Osteoblast (primary cell): ENCODE measurements at places on chromosomes 13 and 19.

GRCh38 chr13:19810151-19810550, 27.4 kb upstream of the PSPC1 start:
- no peak for DNase-seq

- DNase-seq, result no peak
Observed at GRCh38 chr13:24443366-24443765, 69.2 kb downstream of the PARP4 start.

GRCh38 chr13:98913741-98914140, 64.1 kb downstream of the DOCK9 start:
- DNase-seq, result no peak

GRCh38 chr13:20425819-20426219, 99.8 kb downstream of the CRYL1 start:
- DNase-seq, result peak; percentile 25

- no peak for DNase-seq
Observed at GRCh38 chr13:109213714-109214113, 572.7 kb downstream of the IRS2 start.

GRCh38 chr13:71828117-71828516, 38.9 kb downstream of the DACH1 start:
- DNase-seq, result no peak

DNA sequence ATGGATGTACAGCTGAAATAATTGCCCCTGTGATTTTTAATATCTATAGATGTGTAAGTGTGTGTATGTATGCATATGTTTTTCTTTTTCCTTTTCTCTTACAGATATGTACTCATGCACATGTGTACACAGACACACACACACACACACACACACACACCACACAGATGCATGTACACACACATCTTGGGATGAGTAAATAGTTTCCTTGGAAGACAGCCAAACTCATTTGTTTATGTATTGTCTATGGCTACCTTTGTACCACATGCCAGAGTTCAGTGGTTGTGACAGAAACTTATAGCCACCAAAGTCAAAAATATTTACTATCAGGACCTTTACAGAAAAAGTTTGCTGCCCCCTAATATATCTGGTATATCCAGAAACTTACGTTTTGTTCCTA, 192.6 kb downstream of the MAB21L1 start:
- no peak for DNase-seq

GRCh38 chr13:71593566-71593965, 273.4 kb downstream of the DACH1 start:
- DNase-seq, result no peak

GRCh38 chr13:112900691-112901091, 68.3 kb upstream of the MCF2L start:
- peak; percentile 43 for DNase-seq

- no peak for DNase-seq
Observed at GRCh38 chr19:34319785-34320184, 45.2 kb upstream of the GPI start.

- DNase-seq, result peak; percentile 100
Observed at GRCh38 chr19:7681340-7682174, 924 bp downstream of the TRAPPC5 start.

GRCh38 chr19:34391813-34392212, 12.4 kb upstream of the PDCD2L start:
- no peak for DNase-seq

DNA sequence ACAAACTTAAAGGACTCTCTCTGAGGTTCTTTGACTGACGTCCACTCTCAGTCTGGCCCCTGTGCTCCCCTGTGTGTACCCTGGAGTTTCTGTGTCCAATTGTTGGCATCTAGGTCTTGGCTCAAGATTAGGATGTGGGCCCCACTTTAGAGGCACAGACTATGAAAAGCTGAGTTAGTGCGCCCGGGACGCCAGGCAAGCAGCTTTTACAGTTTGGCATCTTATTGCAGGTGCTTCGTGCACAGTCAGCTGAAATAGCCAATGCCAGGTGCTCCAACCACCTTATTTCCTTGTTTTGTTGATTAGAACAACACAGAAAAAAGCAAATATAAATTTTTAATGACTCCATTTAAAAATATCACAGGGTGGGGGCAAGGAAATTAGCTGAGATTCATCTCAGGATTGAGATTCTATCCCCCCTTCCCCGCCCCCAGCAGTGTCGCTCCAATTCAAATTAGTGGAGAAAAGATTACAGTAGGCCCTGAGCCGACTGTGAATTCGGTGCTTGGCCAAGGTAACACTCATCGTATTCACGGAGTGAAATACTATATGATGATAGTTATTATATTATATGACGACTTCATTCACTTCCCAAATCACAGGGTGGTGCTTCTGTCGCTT, 4.3 kb downstream of the SOX1 start:
- no peak for DNase-seq

DNA sequence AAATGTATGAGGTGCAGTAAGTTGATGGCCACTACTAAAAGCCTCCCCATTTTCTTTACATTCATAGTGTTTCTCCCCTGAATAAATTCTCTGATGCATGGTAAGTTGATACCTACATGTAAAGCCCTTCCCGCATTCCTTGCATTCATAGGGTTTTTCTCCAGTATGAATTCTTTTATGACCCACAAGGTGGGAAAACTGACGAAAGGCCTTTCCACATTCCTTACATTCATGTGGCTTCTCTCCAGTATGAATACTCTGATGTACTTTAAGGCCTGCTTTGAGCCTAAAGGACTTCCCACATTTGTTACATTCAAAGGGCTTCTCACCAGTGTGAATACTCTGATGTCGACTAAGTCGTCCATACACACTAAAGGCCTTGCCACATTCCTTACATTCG, 20.5 kb downstream of the ZNF607 start:
- no peak for DNase-seq

- DNase-seq, result peak; percentile 65
Observed at GRCh38 chr13:35468195-35468594, 8.3 kb downstream of the MAB21L1 start.

DNA sequence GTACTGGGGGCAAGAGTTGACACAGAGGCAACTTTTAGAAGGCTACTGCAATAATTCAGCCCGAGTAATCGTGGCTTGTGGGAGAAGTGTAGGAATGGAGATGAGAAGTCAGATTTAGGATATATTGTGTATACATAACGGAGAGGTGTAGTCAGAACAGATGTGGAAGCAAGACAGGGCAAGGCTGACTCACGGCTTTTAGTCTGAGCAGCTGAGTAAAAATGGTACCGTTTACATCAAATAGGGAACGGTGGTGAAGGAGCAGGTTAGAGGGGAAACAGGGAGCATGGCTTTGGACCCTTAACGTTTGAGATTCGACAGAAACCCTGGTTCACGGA, 796 bp upstream of the LSM14A start:
- peak; percentile 87 for DNase-seq

DNA sequence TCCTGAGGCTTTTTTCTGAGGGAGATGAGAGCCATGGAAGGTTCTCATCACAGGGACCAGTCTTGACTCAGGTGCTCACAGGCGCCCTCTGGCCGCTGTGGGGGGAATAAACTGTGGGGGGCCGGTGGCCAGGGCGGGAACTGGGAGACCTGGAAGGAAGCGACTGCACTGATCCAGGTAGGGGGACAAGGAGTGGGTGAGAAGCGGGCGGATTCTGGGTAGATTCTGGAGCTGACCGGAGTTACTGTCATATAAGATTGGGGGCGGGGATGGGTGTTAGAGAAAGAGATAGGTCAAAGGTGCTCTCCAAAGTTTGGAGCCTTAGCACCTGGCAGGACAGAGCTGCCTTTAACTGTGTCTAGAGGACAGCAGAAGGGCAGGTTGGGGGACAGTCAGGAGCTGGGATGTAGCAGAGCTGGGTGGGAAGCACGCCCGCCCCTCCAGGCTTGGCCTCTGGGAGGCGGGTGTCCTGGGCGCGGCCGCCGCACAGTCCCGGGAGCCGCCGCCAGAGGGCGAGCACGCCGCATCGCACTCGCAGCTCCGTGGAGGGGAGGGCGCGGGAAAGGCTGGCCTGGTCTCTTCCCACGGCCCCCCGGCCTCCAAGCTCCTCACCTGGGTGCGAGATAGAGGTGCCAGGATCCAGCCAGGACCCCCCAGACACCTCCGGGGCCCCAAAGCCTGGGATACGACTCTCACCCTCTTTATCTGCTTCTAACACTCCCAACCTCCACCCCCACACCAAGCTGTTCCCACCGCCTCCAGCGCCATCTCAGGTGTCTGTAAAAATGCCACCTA, 4.2 kb upstream of the DAND5 start:
- DNase-seq, result peak; percentile 96

- peak; percentile 84 for DNase-seq
Observed at GRCh38 chr13:26679411-26680122, 81.0 kb downstream of the GPR12 start.

DNA sequence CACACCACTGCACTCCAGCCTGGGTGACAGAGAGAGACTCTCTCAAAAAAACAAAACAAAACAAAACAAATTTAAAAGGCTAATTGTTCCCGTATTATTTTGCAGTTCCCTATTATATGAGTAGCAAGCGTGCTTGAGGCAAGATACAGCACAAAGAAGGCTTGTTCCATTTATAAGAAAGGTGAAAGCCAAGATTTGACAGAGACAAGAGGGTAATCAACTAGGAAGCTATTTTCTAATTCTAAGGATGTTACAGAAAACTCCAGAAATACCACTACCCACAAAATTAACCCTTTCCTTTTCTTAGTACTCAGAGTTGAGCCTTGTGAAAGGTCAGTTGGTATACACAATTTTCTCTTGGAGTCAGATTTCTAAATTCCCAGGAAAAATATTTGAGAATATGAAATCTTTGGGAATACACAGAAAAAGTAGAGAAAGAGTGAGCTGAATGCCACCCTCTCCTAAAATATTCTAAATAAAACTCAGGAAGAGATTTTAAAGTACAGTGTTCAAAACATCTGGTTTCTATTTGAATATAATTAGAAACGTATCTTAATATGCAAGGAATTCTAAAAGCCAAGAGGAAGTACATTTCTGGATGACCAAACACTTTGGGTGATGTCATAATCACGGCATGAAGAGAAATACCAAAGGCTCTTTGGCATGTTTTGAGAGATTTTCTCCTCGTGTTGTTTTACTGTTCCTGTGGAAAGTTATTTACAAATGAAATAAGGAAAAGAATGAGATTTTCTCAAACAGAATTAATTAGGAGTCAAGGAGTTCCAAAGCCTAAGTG, 63.0 kb upstream of the FLT1 start:
- DNase-seq, result peak; percentile 89

GRCh38 chr19:48203222-48203793, 32.8 kb downstream of the ZSWIM9 start:
- DNase-seq, result no peak

- no peak for DNase-seq
Observed at GRCh38 chr13:110274687-110275086, 32.3 kb downstream of the COL4A1 start.

- DNase-seq, result no peak
Observed at GRCh38 chr13:111325941-111326620, 5.6 kb downstream of the TEX29 start.

DNA sequence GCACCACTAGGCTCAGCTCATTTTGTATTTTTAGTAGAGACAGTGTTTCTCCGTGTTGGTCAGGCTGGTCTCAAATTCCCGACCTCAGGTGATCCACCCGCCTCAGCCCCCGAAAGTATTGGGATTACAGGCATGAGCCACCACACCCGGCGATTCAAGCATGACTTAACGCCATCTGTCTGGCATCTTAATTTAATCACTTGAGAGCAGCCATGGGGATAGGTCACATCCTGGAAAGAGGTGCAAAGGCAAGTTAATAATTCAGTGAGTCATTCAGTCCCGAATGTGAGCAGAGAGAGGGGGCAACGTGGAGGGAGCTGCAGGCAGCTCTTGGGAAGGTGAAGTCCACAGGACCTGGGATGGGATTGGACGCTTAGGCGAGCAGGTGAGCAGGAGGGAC, 31.7 kb upstream of the USP29 start:
- DNase-seq, result no peak
